ENCODE measurements at places on chromosomes 12 and 14.
A peak's percentile ranks its signal among the peaks of the same experiment; 100 is the strongest.

DNA sequence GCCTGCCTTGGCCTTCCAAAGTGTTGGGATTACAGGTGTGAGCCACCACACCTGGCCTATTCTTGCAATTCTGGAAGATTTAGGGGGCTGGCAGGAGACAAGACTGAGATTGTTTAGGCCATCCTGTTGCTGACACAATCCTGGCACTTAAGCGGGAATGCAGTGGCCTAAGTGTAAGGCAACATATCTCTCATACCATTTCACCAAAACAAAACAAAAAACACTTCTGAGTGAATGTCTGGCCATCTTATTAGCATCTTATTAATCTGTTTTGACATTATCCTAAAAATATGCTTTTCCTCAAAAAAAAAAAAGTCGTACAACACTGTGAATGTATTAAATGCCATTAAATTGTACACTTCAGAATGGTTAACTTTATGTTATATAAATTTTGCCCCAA lies 67.6 kb downstream of the DENND5B start:
- no peak for DNase-seq

DNA sequence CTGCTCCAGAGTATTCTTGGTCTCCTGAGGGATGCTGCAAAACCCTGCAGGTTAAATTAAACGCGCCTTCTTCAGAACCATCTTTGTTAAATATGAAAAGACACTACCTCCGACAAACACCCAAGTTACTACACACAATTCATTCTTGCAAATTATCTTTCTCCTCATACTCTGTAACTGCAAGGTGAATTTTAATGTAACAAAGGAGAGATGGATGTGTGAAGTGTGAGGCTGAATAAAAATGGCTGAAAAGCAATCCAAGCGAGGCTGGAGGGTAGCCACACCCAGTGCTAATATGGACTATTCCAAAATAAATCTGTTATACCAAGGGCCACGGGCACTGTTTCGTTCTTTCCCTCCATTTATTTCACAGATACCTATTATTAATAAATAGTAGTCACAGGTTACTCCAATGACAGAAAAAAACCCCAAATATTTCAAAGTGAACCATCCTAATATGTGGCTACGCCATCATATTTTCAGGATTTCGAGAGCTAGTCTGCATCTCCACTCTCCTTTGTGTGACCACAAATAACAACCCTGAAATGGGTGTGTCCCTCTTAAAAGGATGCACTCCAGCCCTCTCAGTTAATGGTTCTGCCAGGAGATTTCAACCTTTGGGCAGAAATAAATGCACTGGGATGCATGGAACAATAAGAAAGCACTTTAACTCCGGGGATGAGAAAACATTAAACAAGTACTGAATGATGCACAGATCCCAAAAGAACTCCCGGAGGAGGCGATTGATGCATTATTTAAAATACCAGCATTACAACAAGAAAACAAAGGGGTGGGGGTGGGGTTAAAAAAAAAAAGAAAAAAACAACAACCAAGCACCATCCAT lies 53.1 kb upstream of the CCDC175 start:
- DNase-seq, result no peak

GRCh38 chr12:126447346-126447745 lies 1382.1 kb downstream of the AACS start:
- DNase-seq, result no peak

GRCh38 chr12:93425736-93426411 lies 15.9 kb downstream of the UBE2N start:
- no peak for DNase-seq

DNA sequence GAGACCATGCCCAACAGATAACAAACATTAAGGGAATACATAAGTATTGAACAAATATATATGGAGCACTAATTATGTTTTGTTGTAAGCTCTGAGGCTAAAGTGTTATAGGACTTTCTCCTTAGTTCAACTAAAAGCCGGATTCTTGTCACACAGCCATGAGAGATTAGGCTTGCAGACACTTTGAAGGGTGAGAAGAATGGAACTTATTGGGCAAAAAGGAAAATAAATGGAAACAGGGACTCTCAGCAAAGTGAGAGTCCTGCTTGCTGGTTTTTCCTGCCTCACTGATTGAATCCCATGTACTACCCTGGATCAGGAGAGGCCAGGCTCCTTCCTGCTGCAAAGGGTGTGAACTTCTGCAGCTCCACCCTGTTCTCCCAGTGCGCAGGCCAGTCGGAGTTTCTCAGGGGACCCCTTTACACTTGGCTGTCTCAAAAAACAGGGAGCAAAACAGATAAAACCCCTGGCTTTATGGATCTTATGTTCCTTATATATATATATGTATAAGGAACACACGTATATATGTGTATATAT lies 77.1 kb upstream of the FUT8 start:
- DNase-seq, result no peak

DNA sequence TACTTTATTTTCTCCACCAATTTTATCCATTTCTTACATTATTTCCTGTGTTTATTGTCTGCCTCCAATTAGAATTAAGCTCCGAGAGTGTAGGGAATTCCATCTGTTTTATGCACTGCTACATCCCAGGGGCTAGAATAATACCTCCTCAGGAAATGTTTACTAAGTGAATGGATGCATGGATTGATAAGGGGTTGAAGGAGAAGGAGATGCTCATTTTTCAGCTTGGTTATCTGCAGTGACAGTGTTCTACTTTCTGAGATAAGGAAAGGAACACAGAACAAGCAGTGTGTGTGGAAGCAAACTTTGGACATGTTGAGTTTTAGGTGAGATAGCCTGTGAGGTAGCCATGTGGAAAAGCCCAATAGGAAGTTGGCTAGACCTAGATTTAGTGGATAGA lies 164.6 kb upstream of the HMGA2 start:
- no peak for DNase-seq

GRCh38 chr12:30631740-30632139 lies 63.9 kb downstream of the IPO8 start:
- DNase-seq, result no peak

GRCh38 chr14:71651228-71651627 lies 281.0 kb upstream of the RGS6 start:
- no peak for DNase-seq

DNA sequence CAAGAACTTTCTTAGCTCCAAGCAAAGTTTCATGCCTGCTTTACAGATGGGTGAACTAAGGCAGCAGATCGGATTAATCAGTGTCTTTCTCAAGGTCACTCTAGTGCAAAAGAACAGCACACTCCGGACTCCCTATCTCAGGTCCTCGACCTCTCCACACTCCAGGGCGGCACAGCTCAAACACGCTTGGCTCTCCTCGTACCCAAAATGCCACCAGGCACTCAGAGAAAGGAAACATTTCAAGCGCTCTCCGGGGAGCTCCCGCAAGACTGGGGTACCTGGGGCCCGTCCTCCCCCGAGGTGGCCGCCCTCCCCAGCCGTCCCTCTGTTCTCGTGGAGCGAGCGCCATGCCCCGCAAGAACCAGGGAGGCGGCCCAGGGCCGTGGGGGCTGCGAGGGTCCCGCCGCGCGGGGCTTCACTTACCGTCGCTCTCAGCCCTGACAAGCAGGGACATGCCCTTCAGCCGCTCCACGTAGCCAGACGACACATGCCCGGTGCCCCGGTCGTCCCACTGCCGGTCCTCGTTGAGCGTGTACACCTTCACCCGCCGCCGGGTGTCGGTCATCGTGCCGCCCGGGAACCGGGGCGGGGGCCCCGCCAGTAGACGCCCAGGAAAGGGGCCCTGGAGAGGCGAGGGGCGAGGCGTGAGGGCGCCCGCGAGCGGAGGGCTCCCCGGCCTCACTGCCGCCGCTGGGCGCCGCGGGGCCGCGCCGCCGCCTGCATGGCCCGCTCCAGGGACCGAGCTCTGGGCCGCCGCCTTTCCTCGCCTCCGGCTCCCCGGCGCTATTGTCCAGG lies 830 bp downstream of the PPP4R3A start:
- DNase-seq, result peak; percentile 59

GRCh38 chr14:66311058-66311457 lies 175.1 kb upstream of the CCDC196 start:
- no peak for DNase-seq

DNA sequence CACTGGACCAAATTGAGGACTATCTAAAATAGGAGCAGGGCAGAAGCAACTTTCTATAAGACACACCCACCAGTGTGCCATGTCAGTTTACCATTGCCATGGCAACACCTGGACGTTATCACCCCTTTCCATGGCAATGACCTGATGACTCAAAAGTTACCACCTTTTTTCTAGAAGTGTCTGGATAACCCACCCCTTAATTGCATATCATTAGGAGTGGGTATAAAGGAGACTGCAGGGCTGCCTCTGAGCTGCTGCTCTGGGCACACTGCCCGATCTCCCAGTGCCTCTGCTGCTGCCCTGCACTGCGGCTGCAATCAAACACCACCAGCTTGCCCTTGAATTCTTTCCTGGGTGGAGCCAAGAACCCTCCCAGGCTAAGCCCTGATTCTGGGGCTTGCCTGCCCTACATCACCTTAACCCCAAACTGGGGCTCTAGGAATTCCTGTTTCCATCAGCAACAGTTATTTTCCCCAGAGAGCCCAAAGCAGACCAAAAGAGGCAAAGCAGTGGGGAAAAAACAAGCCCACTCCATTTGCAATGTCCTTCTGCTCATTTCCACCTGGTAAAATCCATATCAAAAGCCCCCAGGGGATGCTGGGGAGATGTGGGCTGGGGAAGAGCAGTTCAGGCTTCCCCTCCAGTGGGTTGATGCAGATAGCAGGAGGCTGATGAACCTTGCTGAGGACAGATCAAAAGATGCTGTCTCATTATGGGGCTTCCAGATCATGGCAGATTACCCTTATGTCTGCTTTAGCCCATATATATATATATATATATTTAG lies 129.5 kb upstream of the NCOR2 start:
- peak; percentile 80 for DNase-seq

- DNase-seq, result no peak
Measured at GRCh38 chr14:102442241-102443211, 67.0 kb downstream of the ANKRD9 start.

- DNase-seq, result peak; percentile 35
Measured at GRCh38 chr14:104967386-104968152, 10.6 kb downstream of the AHNAK2 start.

DNA sequence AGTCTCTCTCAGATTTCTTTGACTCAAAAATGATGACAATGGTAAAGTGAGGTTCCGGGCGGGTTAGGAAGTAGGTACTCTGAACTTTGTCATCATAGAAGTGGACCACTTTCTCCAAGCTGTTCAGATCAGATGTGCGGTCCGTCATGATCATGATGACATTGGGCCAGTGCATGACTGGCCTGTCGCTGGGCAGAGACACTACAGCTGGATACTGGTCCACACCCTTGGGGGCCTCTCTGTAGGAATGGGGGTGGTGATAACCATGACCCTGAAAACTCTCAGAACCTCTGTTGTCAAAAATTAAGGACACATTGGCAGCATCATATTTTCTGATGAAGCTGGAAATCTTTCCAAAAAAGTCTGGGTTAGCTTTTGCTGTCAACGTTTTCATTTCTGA lies 28.2 kb downstream of the KICS2 start:
- no peak for DNase-seq

GRCh38 chr14:61438860-61439765 lies 117.7 kb downstream of the PRKCH start:
- DNase-seq, result peak; percentile 78

DNA sequence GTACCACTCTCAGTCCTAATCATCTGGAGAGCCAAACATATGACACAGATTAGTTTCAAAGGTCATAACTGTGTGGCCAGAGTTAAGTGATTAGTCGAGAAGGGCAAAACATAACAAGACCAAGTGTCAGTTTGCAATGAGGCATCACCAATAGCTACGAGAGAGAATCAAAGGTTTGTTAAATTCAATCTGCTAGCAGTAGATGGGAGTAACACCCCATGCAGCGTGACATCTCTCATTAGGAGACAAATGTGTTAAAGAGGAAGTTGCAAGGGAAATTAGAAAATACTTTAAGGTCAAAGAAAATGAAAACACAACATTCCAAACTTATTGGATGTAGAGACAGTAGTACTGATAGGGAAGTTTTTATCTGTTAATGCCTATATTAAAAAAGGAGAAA lies 135.7 kb upstream of the SYT10 start:
- peak; percentile 40 for DNase-seq

GRCh38 chr12:90020014-90020413 lies 311.4 kb upstream of the ATP2B1 start:
- no peak for DNase-seq

DNA sequence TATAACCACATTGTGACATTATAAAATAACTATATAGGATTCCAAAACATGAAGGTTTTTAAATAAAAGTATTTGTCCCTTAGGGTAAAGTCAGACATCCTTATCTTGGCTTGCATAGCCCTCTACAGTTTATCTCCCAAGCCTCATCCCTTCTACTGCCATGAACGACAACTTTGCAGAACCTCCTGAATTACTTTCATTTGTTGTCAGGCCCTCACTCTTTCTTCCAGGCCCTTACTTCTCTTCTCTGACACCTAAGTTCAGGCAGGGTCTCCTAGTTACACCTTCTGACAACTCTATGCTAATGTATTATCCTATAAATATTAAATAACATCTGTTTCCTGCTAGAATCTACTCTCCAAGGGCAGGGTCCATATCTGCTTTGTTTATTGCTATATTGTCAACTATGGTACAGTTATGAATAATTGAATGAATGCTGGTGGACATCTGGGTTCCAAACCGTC lies 115.7 kb upstream of the MDM1 start:
- peak; percentile 63 for DNase-seq

DNA sequence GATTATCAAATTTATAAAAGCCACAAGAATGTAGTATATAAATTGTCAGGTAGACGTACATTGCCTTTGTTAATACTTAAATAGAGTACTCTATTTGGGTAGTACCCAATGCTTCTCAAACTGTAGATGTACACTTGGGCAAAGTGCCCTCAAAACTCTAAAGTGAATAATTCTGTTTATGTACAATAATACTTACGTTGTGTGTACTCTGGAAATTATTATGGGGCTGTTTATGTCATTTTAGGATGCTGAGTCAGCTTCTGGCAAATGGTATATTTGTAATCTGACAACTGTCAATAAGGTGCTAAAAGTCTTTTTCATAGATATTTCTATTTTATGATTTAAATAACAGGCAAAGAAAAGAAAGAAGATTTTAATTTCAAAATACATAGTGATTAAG lies 102.4 kb downstream of the CCDC91 start:
- DNase-seq, result no peak

DNA sequence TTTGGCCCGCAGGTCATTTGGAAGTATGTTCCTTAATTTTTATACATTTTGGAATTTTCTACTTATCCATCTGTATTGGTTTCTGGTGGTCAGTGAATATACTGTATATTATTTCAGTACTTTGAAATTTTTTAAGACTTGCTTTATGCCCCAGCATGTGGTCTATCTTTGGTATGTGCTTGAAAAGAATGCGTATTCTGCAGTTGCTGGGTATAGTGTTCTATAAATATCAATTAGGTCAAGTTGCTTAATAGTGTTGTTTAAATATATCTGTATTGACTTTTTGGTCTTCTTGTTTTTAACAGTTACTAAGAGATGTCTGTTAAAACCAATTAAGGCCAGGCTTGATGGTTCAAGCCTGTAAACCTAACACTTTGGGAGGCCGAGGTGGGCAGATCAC lies 21.7 kb upstream of the SIX1 start:
- no peak for DNase-seq

GRCh38 chr12:7404275-7404674 lies 39.7 kb downstream of the CD163L1 start:
- DNase-seq, result no peak

Data from hematopoietic multipotent progenitor cell treated with erythropoietin and hydrocortisone succinate and interleukin-3 and kit ligand, for 4 days (in vitro differentiated cells).